Cortex of kidney (tissue), 1 donor: ENCODE measurements at places on chromosomes 11 and 22.

DNA sequence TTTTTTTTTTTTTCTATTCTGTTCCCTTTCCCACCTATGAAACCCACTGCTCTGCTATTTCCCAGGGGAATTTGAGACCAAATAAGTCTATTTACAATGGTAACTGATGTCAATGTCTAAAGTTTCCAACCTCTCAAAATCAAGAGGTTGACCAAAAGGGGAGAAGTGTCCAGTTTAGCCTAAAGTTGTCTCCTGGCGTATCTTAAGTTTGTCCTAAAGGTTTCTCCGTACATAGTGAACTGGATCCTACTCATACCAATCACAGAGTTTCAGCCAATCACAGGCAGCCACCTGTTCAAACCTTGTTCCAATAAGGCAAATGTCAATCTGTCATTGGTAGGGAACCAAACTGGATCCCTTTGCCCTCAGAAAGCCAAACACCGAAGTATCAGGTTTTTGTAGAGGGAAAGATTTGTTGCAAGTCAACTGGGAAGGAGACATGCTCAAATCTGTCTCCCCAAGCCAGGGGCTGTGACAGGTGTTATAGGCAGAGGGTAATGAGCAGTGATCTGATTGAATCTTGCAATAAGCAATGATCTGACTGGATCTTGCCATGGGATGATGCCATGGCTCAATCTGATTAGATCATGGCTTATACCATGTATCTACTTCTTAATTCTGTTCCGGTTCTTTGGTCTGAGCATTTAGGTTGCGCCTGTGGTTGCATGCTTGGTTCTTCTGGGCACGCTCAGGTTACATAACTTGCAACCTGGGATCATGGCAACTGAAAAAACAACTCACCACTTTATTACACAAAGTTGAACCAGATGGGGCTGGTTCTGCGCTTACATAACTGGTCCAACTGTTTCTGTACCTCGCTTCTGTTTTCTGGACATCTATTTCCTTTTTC, 1.1 kb upstream of the VPS37C start:
- DNase-seq = no peak

DNA sequence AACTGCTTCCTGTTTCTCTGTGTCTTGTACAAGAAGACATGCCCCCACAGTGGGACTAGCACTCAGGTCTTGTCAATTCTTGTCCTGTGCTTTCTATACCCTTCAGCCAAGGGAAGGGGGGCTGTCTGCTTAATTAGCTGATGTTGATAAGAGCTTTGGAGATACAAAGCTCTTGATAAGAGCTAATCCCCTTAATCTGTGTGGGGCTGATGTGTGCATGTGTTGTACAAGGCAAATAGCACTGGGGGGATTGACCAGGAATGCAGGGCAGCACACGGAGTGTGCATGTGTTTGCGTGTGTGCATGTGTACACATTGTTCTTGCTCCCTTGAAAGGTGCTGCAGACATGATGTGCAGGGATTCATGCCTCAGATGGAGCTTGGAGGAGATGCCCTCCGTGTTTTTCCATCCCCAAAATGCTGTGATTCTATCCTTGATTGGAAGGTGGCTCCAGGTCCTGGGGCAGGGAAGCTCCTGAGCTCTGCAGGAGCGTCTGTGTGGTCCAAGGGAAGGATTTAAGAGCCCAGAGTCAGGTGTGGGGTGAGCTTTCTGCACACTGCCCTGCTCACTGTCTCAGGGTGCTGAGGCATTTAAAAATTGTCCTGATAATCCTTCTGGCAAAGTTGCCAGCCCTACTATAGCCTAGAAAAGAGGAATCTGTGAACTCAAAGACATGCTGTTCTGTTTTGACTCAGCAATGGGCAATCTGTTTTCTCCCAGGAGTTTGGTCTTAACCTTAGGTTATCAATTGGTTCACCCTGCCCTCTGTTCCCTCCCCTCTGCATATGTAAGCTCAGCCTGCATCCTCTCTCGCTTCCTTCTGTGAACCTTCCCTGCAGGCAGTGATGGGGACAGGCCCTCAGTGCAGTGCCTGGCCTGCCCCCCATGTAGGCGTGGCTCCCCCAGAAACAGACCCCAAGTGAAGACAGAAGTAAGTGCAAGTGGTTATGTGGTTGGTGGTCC, 102.0 kb downstream of the GRIK4 start:
- DNase-seq = no peak

GRCh38 chr11:74457356-74457755, 10.0 kb downstream of the KCNE3 start:
- DNase-seq = no peak

- DNase-seq = no peak
Measured at GRCh38 chr11:2521081-2521732, 76.4 kb downstream of the KCNQ1 start.

DNA sequence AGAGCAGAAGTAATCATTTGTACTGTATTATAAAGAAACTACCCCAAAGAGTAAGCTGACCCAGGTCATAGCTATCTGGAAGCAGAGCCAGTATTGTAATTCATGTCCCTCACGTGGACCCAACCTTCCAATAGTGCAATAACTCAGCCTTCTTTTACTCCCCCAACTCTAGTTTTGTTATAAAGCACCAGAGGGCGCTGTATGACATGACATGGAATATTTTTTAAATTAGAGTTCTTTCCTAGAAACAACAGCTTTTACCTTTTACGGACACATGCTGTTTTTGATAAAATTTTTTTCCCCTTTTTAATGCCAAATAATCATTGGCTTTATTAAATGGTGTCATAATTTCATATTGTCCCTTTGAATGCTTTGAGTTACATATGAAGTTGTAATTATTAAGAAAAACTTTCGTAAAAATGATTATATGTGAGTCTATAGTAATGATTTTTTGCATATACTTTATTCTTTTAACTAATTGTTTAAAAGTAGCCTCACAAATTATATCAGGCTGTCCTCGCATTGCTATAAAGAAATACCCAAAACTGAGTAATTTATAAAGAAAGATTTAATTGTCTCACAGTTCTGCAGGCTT, 76.9 kb downstream of the DKK3 start:
- DNase-seq = no peak

- DNase-seq = no peak
Measured at GRCh38 chr11:67418476-67419281, 3.2 kb downstream of the CARNS1 start.

DNA sequence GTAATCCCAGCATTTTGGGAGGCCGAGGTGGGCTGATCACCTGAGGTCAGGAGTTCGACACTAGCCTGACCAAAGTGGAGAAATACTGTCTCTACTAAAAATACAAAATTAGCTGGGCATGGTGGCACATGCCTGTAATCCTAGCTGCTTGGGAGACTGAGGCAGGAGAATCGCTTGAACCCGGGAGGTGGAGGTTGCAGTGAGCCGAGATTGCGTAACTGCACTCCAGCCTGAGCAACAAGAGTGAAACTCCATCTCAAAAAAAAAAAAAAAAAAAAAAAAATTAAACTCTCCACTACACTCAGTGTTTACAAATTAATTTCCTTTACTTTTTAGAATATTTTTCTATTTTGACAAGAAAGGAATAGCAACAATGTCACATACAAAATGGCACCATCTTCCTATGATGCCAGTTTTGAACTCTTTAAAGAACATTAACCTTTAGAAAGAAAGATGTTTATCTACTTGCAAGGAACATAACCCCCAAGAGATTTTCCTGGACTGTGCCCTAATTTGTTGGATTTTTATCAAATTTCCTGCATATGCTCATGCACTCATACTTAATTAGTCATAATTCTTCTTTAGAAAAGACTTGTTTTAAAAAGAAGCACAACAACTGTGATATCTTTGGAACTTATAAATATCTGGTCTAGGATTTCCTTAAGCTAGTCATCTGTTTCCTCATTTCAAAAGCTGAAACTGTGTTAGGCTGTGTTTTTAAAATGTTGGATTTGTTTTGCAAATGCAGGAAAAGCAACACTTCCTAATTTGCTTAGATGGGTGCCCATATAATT, 22.6 kb upstream of the HIPK3 start:
- no peak for DNase-seq

- DNase-seq = no peak
Measured at GRCh38 chr11:30326114-30326778, 3.3 kb downstream of the ARL14EP start.

DNA sequence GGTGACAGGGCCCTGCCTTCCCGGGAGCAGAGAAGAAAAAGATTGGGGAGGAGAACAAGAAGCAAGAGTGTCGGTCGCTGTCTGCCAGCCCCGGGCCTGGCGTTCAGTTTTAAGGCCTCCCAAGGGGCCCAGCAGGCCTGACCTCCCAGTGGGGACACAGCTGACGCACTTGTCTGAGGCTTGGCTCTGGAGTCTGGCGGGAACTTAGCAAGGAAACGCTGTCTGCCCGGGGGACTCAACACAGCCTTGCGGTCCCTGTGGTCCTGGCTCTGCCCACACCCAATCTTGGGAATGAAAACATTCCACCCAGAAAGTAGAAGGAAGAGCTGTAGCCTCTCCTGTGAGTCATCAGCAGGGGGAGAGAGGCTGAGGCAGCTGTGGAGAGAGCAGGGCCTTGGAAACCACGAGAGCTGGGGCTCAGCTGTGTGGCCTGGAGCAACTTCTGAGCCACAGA, 54.4 kb downstream of the TRAF6 start:
- DNase-seq = no peak

DNA sequence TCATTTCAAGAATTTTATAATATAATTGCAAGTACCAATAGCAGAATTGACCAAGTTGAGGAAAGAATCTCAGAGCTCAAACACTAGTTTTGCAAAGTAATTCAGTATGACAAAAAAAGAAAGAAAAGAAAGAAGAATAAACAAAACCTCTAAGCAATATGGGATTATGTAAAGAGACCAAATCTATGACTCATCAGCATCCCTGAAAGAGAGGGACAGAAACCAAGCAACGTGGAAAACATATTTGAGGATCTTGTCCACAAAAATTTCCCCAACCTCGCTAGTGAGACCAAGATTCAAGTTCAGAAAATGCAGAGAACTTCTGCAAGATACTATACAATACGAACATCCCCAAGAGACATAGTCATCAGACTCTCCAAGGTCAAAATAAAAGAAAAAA, 203.7 kb upstream of the DDI1 start:
- no peak for DNase-seq

DNA sequence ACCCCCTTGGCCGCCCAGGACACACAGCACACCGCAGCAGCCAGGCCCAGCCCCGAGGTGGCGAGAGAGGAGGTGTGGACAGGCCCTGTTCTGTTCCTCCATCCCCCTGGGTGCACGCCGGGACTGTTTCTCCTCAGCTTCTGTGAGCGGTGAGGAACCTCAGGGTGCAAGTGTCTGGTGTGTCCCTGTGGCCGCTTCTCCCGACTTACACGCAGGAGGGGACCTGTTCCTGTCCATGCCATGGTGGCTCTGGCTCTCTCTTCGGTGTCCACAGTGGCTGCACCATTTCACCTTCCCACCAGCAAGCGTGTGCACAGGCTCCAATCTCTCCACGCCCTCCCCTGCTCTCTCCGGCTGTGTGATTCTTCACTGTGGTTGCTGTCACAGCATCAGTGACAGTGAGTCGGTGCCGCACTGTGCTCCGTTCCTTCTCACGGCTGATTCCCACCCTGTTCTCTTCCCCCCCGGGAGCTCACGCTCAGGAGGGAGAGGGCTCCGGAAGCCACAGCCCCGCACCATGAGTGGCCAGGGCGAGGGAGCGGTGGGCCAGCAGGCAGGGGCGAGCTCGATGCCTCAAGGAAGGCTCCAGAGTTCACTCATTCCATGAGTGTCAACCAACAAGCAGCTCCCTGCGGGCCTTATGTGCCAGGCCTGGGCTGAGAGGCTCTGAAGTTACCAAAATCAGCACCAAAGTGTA, 18.6 kb upstream of the WNT7B start:
- no peak for DNase-seq

DNA sequence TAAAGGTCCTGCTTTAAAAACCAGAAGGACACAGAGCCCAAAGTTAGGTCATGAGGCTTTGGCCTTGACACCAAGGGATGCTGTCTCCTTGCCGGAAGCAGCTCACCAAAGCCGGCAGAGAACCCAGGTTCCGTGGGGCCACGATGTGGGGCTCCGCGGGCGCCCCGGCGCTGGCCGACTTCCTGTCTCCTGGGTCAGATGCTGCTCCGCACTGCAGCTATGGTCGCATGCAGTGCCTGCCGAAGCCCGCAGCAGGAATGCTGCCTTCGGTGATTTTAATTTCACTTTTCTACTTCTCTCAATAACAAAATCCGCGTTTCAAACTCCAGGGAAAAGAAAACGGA, 454 bp upstream of the OTUB1 start:
- no peak for DNase-seq

DNA sequence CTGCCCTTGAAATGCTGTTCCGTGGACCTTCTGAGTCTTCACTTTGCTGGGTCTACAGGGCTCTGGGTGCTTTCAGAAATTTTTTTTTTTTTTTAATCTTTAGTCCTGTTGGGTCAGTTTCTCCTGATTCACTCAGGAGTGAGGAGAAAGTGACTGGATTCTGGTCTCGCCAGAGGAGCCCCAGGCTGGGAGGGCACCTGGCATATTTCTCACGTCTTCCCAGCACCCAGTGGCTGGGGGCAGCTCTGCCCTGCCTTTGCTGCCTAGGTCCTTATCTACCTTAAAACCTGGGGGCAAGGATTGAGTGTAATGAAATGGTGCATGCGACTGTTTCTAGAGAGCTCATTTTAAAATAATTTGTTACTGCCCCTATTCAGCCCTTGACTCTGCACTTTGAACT, 23.3 kb downstream of the SAMM50 start:
- DNase-seq = no peak

- DNase-seq = no peak
Measured at GRCh38 chr11:12061851-12062560, 48.4 kb upstream of the MICAL2 start.

DNA sequence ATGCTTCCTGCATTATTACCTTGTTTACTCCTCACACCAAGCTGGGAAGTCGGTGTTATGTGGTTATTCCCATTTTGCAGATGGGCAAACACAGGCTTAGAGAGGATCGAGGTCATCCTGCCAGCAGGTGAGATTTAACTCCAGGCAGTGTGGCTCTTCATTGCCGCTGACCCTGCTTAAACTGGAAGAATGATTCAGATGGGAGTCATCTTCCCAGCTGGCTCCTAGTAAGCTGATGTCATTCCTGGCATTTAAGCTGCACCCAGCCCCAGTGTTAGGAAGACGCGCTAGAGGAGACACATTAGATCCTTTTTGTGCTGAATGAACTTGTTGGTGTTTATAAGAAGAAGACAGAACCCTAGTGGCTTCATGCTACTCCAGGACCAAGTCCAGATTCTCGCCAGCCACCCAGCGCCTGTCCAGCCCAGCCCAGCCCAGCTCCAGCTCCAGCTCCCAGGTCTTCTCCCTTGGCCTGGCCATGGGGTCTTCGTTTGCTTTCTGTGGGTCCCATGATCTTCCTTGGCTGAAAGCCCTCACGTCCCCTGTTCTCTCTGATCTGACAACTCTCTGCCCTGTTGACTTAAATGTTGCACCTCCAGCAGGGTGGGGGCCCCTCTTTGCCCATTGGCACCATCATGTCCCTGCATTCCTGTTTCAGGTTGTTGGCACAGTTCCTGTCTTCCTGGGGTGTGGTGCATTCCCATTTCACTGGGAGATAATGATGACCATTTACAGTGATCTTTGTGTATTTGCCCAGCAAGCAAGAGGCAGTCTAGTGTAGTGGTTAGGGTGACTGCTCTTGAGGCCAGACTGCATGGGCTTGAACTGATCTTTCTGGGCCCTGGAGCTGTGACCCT, 13.6 kb downstream of the PARVB start:
- no peak for DNase-seq
